Fibroblast of skin of back (primary cell): ENCODE measurements at places on chromosomes 1 and 21.

DNA sequence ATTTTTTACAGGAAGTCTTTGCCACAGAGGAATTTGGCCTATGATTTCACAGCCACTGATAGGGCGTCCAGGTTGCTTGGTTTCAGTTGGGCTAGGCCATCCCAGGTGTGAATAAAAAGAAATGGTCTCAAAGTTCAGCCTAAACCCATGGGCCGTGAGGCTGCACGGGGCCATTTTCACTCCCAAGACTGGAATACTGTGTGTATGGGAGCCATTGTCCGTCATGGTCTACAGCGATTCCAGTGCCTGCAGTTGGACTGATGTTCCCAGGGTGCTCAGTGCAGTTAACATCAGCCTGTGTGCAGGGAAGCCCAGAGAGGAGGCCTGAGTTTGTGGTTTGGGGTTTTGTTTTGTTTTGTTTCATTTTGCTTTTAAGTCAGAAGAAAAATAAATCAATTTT, 133.2 kb downstream of the ADSS2 start:
- no peak for DNase-seq

- DNase-seq = no peak
Measured at GRCh38 chr1:156998840-156999500, 46.6 kb downstream of the ARHGEF11 start.

DNA sequence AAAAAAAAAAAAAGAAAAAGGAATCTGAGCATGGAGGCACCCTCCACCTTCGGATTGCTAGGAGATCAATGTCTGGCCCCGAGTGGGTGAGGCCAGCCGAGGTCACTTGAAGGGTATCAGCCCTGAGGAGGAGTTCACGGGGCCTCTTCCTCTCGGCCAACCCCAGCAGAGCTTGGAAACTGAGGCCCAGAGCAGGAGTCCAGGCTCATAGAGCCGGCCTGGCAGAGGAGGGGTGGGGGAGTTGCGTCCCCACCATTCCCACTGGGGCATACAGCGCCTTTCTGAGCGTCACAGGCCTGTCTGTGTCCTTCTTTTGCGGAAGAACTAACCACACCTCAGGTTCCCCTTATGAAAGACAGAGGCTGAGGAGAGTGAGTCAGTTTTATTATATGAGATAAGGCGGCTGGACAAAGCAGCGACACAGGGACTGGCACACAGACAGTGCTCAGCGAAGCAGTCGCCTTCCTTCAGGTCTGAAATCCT, 17.1 kb upstream of the EPHA2 start:
- peak; percentile 50 for DNase-seq

GRCh38 chr21:45086337-45086958, 12.1 kb downstream of the ADARB1 start:
- no peak for DNase-seq

DNA sequence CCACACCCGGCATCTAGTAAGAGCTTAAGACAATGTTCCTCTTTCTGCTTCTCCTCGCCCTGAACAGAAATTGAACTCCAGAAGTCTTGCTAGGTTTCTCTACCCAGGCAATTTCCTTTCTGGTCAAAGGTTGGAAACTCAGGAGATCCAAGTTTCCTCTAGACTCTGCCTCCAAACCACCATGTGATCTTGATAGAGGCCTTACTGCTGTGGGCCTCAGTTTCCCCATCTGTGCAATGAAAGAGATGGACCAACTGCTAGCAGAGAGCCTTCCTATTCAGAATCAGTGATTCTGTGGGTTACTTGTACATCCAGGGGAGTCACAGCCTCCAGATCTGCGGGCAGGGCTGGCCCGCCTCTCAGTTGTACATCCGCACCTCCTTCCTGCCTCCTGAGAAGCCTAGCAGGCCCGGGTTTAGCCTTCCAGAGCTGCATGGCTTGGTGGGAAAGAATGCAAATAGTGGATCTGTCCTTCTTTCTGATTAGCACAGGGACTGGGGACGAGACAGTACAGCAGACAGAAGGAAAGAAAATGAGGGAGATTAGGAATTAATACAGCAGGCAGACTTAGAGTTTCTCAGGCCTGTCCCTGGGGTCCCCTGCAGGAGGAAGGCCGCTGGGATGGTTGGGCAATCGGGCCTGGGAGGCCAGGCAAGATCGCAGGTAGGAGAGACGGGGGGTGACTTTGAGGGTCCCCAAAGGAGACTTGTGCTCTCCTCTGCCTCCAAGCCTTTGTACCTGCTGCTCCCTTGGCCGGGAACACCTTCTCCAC, 83.9 kb downstream of the PAX7 start:
- DNase-seq = no peak

- no peak for DNase-seq
Measured at GRCh38 chr1:62335656-62336055, 16.4 kb upstream of the KANK4 start.

- DNase-seq = no peak
Measured at GRCh38 chr1:224624432-224624831, 8.3 kb downstream of the CNIH3 start.
